ENCODE measurements at places on chromosomes 5 and 9.
A peak's percentile ranks its signal among the peaks of the same experiment; 100 is the strongest.

GRCh38 chr5:173010021-173010420, 26.4 kb downstream of the ATP6V0E1 start:
- DNase-seq = no peak

DNA sequence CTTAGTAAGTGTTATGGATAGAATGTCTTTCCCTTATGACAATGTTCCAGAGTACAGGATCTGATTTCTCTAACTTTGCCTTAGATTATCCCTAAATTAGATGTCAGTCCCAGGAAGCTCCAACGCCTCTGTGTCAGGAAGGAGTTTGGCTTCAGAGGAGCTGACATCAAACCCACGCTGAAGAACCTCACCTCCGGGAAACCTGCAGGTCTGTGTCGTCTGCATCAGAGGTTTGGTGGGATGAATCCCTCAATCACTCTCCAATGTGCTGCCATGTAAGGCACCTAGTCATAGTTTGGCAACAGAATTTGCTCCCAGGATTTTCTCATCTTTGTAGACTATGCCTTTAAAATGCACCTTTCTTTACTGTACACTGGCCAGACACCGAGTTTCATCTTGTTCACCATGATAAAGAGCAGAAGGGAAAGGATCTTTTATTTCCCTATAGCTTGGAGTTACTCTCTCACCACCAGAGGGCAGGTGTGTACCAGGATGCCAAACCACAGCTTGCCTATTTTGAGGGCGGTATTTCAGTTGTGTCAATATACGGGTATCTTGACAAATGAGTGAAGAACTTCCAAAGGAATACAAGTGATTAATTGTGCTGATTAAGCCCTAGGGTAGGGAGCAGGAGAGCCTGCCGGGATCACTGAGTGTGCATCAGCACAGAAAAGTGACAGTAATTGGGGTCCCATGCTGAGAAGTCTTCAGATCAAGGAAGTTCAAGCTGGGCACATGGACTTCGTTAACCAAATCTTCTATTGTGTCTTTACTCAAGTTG, 23.4 kb downstream of the MINAR2 start:
- peak; percentile 77 for DNase-seq

DNA sequence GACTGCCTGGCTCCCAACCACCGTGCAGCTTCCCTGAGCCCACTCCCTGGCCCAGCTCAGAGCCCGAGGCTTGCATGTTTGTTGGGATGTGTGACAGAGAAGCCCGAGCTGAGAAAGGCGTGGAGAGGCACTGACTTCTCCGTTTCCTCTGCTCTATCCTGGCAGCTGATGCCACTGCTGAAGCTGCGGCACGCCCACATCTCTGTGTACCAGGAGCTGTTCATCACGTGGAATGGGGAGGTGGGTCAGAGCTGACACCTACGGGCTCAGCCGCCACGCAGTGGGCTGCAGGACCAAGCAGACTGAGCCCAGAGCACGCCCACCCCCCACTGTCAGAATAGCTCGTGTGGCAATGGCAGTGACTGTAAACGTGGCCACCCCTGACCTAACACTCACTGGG, 9.3 kb downstream of the STKLD1 start:
- DNase-seq = no peak

- DNase-seq = no peak
Measured at GRCh38 chr9:134473141-134474054, 147.1 kb downstream of the RXRA start.

DNA sequence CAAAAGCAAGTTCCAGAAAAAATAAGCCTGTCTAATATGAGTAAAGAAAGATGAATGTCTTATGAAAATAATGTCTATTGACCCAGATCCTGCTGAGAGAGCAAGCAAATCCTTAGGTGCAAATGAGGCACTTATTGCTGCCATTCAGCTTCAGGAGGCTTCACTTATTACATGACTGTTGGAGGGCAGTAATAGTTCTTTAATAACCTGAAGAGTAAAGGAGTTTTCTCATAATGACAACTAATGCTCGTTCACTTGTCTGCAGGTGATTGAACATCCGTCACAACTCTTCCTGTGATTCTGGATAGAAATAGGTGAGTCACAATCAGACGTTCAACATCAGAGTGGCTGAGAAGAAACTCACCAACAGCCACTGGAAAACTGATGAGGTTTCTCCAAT, 58.3 kb downstream of the SPOCK1 start:
- DNase-seq = no peak

- peak; percentile 52 for DNase-seq
Measured at GRCh38 chr9:133184971-133185370, 21.3 kb upstream of the GBGT1 start.
